ENCODE measurements at places on chromosomes 11 and 22. TPM values are rescaled to one million over a fixed set of nuclear protein-coding genes. Genes with fewer than 3 reads are reported as not detected.

GRCh38 chr11:35143297-35144135 lies 4.5 kb downstream of the CD44 start:
- DNase-seq: no peak
- H3K4me3 ChIP-seq: no peak overlapping the region
- peaks cover 47% of the 10 kb centered on the region for H3K36me3 ChIP-seq
- H3K27me3 ChIP-seq: no peaks in the 10 kb centered on the region

- H3K4me1 ChIP-seq: no peaks in the 10 kb centered on the region
- peaks cover 60% of the 10 kb centered on the region for H3K36me3 ChIP-seq
- no peaks in the 10 kb centered on the region for H3K27me3 ChIP-seq
- DNase-seq: no peak
- no peak overlapping the region for H3K4me3 ChIP-seq
Measured at GRCh38 chr11:124639186-124639585, 16.5 kb downstream of the TBRG1 start.

DNA sequence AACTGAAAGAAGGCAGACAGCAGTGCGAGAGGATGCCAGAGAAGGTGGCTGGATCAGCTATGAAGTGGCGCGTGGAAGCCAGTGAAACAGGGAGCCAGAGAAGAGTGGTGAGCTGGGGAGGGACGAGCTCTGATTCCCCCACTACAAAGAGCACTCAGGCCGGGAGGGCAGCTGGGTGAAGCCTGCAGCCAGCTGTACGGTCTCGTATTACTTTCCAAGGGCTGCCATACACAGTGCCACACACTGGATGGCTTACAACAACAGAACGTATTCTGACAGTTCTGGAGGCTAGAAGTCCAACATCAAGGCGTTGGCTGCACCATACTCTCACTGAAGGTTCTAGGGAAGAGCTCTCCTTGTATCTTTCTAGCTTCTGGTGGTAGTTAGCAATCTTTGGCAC lies 47.1 kb upstream of the WNT11 start:
- H3K36me3 ChIP-seq: no peaks in the 10 kb centered on the region

GRCh38 chr11:129849447-129850130 lies 33.9 kb downstream of the TMEM45B start:
- peaks cover 6% of the 10 kb centered on the region for H3K4me1 ChIP-seq
- no peak overlapping the region for H3K4me3 ChIP-seq
- H3K27me3 ChIP-seq: no peaks in the 10 kb centered on the region
- no peak overlapping the region for H3K27ac ChIP-seq
- H3K36me3 ChIP-seq: no peaks in the 10 kb centered on the region

DNA sequence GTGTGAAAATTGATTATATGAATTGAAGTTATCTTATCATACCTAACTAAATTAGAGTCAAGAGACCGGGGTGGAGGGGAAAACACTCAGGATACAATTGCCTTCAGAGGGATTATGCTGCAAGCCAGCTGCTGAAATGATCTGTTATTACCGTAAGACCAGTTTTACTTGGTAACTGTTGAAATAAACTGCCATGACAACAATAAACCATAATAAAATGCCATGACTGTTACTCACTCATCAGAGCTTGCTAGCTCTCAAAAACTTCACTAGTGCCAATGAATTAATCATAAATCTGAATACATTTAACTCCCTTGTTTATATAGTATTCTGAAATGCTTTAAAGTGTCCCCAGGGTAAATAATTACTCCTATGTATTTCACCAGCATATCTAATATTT lies 68.2 kb downstream of the CASP12 start:
- no peaks in the 10 kb centered on the region for H3K36me3 ChIP-seq
- no peak overlapping the region for H3K27ac ChIP-seq
- no peak overlapping the region for H3K4me3 ChIP-seq
- no peaks in the 10 kb centered on the region for H3K4me1 ChIP-seq
- DNase-seq: no peak

Gene CTSF
- total RNA-seq: 29.1 TPM

- no peaks in the 10 kb centered on the region for H3K27me3 ChIP-seq
- H3K4me3 ChIP-seq: no peak overlapping the region
- no peak overlapping the region for H3K27ac ChIP-seq
- DNase-seq: no peak
- H3K36me3 ChIP-seq: peaks cover 100% of the 10 kb centered on the region
Measured at GRCh38 chr11:121615501-121615900, 162.7 kb upstream of the SORL1-AS1 start.

Gene JHY
- total RNA-seq: 2.3 TPM

- H3K27ac ChIP-seq: no peak overlapping the region
- DNase-seq: no peak
- no peak overlapping the region for H3K4me3 ChIP-seq
- H3K27me3 ChIP-seq: no peaks in the 10 kb centered on the region
- H3K36me3 ChIP-seq: no peaks in the 10 kb centered on the region
Measured at GRCh38 chr11:57474017-57474802, 13.9 kb downstream of the RTN4RL2 start.

All from heart right ventricle (tissue), 16 donors.